GM12878 (cell line): ENCODE measurements at places on chromosomes 3 and 15. TPM values are rescaled to one million over a fixed set of nuclear protein-coding genes. Genes with fewer than 3 reads are reported as not detected.

Gene ACTRT3
- total RNA-seq: 0.11 and 0.31 TPM in 2 replicates

DNA sequence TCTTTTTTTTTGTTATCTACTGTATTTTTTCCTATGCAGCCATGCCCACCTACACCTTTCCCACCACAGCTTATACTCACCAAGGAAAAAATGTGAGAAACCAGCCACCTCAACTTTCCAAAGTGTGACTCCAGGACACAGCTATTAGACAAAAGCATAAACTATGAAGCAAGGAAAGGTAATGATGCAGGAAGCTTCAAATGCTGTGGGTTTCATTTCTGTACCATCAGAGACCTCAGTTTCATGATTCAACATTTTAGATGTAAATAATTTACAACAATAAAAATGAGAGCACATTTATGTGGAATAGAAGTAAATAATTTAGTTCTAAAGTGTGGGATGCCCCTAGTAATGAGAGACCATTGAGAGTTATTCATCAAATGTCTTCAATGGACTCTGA is 115.1 kb downstream of the CDIN1 start:
- DNase-seq: no peak

GRCh38 chr15:67809441-67809840 is 15.9 kb upstream of the SKOR1 start:
- no peak for DNase-seq

Gene SLCO2A1
- 0.05 TPM in 2 replicates for total RNA-seq

DNA sequence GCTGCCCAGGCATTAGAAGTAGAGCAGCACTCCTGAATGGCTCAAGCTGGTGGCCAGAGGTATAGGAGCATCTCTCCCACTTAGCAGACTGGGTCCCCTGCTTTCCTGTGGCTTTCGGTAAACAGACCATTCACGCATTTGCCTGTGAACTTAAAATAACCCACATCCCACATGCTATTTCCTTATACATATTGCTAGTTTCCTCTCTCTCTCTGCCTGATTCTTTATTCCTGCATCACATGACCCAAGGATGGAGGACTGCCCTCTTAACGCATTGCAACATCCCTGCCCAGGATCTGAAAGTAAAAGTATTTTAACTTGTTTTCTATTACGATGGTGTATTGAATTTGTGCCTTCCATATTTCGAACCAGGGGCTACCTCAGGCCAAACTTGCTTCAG is 43.4 kb upstream of the NLGN1 start:
- DNase-seq: no peak

GRCh38 chr3:123920383-123920782 is 36.3 kb upstream of the MYLK start:
- DNase-seq: no peak

Gene C3orf85
- not detected in 2 replicates for total RNA-seq
